Peyer's patch (tissue), 4 donors: ENCODE measurements at places on chromosomes 6 and 20.

GRCh38 chr20:60690771-60691170, 561.3 kb upstream of the CDH4 start:
- DNase-seq, result no peak

- no peak for DNase-seq
Observed at GRCh38 chr6:19869464-19869863, 32.3 kb downstream of the ID4 start.

GRCh38 chr6:82178759-82179112, 68.8 kb downstream of the IBTK start:
- no peak for DNase-seq

- no peak for DNase-seq
Observed at GRCh38 chr6:127864701-127865100, 36.2 kb downstream of the THEMIS start.

GRCh38 chr6:142648036-142648451, 296.9 kb downstream of the HIVEP2 start:
- DNase-seq, result no peak

GRCh38 chr6:148959008-148959407, 212.2 kb downstream of the UST start:
- DNase-seq, result no peak

DNA sequence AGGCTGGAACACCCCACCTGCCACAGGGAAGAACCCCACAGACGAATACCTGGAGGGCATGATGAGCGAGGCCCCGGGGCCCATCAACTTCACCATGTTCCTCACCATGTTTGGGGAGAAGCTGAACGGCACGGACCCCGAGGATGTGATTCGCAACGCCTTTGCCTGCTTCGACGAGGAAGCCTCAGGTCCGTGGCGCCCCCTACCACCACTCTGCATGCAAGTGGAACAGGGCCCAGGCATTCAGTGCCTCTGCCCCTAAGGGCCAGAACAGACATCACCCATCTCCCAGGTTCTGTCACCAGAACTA, 6.6 kb downstream of the MYL9 start:
- DNase-seq, result no peak
